ENCODE measurements at places on chromosomes 2 and 18.

- no peak for DNase-seq
These were observed 69.3 kb downstream of the TTC27 start for GRCh38 chr2:32697156-32697555.

- no peak for DNase-seq
These were observed 23.8 kb downstream of the STAT1 start for GRCh38 chr2:190990132-190990531.

GRCh38 chr2:235968155-235968554 is 200.0 kb downstream of the GBX2 start:
- DNase-seq = no peak

- no peak for DNase-seq
These were observed 163.5 kb downstream of the PTH2R start for GRCh38 chr2:208570066-208570465.

- no peak for DNase-seq
These were observed 14.4 kb downstream of the FBLN7 start for GRCh38 chr2:112152476-112153178.

- no peak for DNase-seq
These were observed 121.8 kb downstream of the MAIP1 start for GRCh38 chr2:200077210-200077650.

DNA sequence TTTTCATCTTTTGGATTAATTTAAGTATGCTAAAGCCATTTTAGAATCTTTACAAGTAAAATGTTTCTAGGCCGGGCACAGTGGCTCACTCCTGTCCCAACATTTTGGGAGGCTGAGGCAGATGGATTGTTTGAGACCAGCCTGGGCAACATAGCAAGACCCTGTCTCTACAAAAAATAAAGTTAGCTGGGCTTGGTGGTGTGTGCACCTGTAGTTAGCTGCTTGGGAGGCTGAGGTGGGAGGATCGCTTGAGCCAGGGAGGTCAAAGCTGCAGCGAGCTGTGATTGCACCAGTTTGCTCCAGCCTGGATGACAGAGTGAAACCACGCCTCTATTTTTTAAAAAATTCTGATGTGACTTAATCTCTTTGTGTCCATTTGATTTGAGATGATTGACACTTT is 3.9 kb downstream of the PPM1B start:
- no peak for DNase-seq
